ENCODE measurements at places on chromosomes 1 and 21. TPM values are rescaled to one million over a fixed set of nuclear protein-coding genes. Genes with fewer than 3 reads are reported as not detected.

DNA sequence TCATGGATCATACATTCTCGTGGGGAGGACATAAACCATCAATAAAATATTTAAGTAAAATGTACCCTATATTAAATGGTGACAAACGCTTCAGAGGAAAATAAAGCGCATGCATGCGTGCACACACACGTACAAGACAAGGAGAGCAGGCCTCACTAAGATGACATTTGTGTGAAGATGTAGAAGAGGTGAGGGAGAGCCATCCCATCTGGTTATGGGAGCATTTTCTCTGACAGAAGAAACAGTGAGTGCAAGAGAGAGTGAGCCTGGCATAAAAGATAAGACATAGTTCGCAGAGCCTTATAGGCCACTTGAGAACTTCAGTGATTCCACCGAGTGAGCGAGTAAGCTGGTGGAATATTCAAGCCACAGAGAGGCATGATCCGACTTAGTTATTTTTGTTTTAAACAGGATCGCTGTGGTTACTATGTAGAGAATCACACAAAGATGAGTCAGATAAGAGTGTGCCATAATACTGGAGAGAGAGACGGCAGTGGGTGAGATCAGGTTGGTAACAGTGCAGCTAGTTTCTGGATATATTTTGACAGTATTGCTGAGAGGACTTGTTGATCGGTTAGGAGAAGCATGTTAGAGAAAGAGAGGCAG lies 624.2 kb downstream of the PLPP3 start:
- peaks cover 4% of the 10 kb centered on the region for H3K4me1 ChIP-seq
- no peaks in the 10 kb centered on the region for H3K36me3 ChIP-seq
- H3K27ac ChIP-seq = peak overlapping the region; percentile 64
- no peaks in the 10 kb centered on the region for H3K27me3 ChIP-seq
- H3K4me3 ChIP-seq = no peak overlapping the region

- peak; percentile 94 for DNase-seq
- H3K27ac ChIP-seq = peak overlapping the region; percentile 86
- peaks cover 83% of the 10 kb centered on the region for H3K36me3 ChIP-seq
- H3K4me3 ChIP-seq = no peak overlapping the region
- peaks cover 14% of the 10 kb centered on the region for H3K4me1 ChIP-seq
- H3K27me3 ChIP-seq = no peaks in the 10 kb centered on the region
These were observed 154.1 kb downstream of the CLIC6 start for GRCh38 chr21:34822942-34823341.

- no peaks in the 10 kb centered on the region for H3K27me3 ChIP-seq
- no peaks in the 10 kb centered on the region for H3K36me3 ChIP-seq
- no peaks in the 10 kb centered on the region for H3K4me1 ChIP-seq
- peak; percentile 97 for DNase-seq
- H3K4me3 ChIP-seq = peak within 1 kb of the TSS; percentile 74
These were observed at the start of gene RNF207 for GRCh38 chr1:6205849-6206519. Gene RNF207, plus strand, starts transcription at chr1:6206119. Its CDS starts 417 bp downstream, at chr1:6206536.

The S100B gene
- 0.29 TPM for total RNA-seq

The KRTAP21-1 gene
- not detected for total RNA-seq

The TPTE gene
- not detected for total RNA-seq

Data from osteoblast (primary cell).